Caco-2 (cell line): ENCODE measurements at places on chromosomes 5 and 9. TPM values are rescaled to one million over a fixed set of nuclear protein-coding genes. Genes with fewer than 3 reads are reported as not detected.

DNAJA1 gene
- total RNA-seq = 187 and 198 TPM in 2 replicates

DNA sequence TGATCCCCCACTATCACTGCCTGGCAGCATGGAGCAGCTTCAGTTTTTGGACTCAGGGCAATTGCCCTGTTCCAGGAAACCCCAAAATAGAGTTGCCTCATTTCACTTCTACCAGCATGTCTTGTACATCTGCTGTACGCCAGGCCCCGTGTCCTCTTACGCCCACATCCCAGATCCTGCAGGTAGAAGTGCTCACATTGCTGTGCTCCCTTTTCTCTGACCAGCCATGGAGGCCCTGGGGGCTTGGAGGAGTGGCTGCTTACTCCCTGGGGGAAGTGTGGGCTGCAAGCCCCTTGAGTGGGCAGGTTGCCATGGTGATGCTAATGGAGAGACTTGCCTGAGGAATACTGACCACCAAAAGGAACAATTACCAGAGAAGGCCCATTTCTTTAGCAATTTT is 55.6 kb upstream of the KCNIP1 start:
- H3K4me1 ChIP-seq = no peaks in the 10 kb centered on the region
- no peak for DNase-seq
- no peaks in the 10 kb centered on the region for H3K27me3 ChIP-seq
- H3K27ac ChIP-seq = no peak overlapping the region
- no peaks in the 10 kb centered on the region for H3K36me3 ChIP-seq
- no peak overlapping the region for H3K4me3 ChIP-seq

DNA sequence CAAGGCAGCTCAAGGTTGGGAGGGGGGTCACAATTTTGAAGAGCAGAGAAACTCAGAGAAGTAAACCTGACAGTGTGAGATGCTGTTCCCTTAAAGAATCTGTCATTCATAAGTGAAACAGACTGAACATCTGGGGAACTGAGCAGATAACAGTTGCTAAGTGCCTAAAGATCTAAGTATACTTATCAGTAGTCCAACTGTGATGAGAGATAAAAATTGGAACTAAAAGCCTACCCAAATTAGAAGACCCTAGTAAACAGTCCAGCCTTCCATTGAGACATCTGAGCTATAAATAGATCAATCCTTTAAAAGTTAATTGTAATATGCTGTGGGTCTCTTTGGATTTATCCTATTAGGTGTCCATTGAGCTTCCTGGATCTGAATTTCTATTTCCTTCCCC is 692.8 kb upstream of the ZNF608 start:
- DNase-seq = no peak
- no peaks in the 10 kb centered on the region for H3K36me3 ChIP-seq
- H3K27me3 ChIP-seq = no peaks in the 10 kb centered on the region
- no peak overlapping the region for H3K27ac ChIP-seq
- H3K4me3 ChIP-seq = no peak overlapping the region
- H3K4me1 ChIP-seq = no peaks in the 10 kb centered on the region

DNA sequence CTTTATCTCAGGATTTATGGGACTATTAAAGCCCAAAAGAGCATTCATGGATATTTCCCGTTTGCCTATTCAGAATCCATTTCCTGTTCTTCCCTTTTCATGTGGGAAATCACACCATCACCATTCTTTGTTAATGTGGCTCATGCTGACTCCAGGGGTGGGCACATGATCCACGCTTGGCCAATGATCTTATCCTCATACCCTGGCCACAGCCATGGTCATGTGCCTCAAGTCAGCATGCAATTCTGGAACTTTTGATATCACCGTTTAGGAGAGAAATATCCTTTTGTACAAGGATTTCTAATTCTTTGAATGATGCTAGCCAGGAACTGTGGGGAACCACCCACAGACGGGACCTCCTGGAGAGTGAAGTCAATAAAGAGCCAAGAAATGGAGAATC is 272.2 kb downstream of the PRELID2 start:
- H3K27ac ChIP-seq = no peak overlapping the region
- no peak for DNase-seq
- H3K27me3 ChIP-seq = no peaks in the 10 kb centered on the region
- no peak overlapping the region for H3K4me3 ChIP-seq
- no peaks in the 10 kb centered on the region for H3K4me1 ChIP-seq

DNA sequence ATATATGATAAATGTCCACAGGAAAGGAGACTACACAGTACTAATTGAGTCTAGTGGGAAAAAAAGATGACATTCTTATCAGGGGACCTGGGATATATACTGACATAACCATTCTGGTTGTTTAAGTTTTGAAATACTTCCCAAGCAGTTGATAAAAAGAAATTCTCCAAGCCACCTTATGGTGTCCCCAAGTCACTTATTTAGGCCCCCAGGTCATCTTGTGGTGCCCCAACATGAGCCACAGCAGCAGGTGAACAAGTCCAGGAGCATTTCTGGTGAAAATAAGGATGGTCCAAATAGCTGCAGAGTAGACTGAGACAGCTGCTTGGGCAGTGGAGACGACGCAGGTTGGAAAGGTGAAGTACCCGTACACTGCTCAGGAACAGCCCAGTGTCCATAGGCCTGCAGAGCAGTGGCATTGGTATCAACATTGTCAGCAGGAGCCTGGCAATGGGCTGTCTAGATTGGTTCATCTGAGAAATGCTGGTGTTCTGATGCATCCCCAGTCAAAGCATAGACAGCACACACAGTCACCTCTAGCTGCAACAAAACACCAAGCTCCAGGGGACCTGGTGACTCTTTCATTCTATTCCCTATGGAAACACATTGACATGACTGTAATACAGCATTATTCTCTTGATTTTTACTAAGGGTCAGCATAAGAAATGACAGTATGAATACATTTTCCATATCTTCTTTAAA is 430.6 kb downstream of the NR2F1-AS1 start:
- H3K27me3 ChIP-seq = no peaks in the 10 kb centered on the region
- 0 out of 2 replicates have a peak, but pooled peaks cover 6% of the 10 kb centered on the region for H3K4me1 ChIP-seq
- H3K27ac ChIP-seq = no peak overlapping the region
- no peak overlapping the region for H3K4me3 ChIP-seq

SKIC3 gene
- 75.6 and 78.4 TPM in 2 replicates for total RNA-seq

SEMA6A gene
- total RNA-seq = 18.3 and 26.3 TPM in 2 replicates

IFNK gene
- total RNA-seq = not detected in 2 replicates

- H3K4me3 ChIP-seq = no peak overlapping the region
- no peak for DNase-seq
- no peaks in the 10 kb centered on the region for H3K4me1 ChIP-seq
- no peaks in the 10 kb centered on the region for H3K27me3 ChIP-seq
- H3K27ac ChIP-seq = no peak overlapping the region
Measured at GRCh38 chr9:27787891-27788290, 214.6 kb upstream of the C9orf72 start.

GRCh38 chr5:109898269-109899162 is 208.8 kb downstream of the MAN2A1 start:
- no peaks in the 10 kb centered on the region for H3K27me3 ChIP-seq
- H3K4me3 ChIP-seq = no peak overlapping the region
- H3K4me1 ChIP-seq = peaks cover 34% of the 10 kb centered on the region
- no peak overlapping the region for H3K27ac ChIP-seq
- H3K36me3 ChIP-seq = no peaks in the 10 kb centered on the region; the same call in 1 of the 2 replicates

- H3K27ac ChIP-seq = peak overlapping the region; percentile 32
- no peak overlapping the region for H3K4me3 ChIP-seq
- DNase-seq = no peak
- peaks cover 52% of the 10 kb centered on the region for H3K4me1 ChIP-seq
- no peaks in the 10 kb centered on the region for H3K36me3 ChIP-seq
- H3K27me3 ChIP-seq = no peaks in the 10 kb centered on the region
Measured at GRCh38 chr5:109708813-109709212, 19.1 kb downstream of the MAN2A1 start.
